ENCODE measurements at places on chromosomes 2 and 18. TPM values are rescaled to one million over a fixed set of nuclear protein-coding genes. Genes with fewer than 3 reads are reported as not detected.

- DNase-seq = no peak
These were observed 76.0 kb upstream of the SLC66A3 start for GRCh38 chr2:11079136-11079824.

GRCh38 chr18:8380926-8381325, 228.3 kb upstream of the RAB12 start:
- no peak for DNase-seq

The CBLN2 gene
- total RNA-seq = not detected

GRCh38 chr2:241849616-241850543, 8.8 kb downstream of the PDCD1 start:
- no peak for DNase-seq

GRCh38 chr2:132037527-132038178, 124.1 kb downstream of the ANKRD30BL start:
- DNase-seq = peak; percentile 61

DNA sequence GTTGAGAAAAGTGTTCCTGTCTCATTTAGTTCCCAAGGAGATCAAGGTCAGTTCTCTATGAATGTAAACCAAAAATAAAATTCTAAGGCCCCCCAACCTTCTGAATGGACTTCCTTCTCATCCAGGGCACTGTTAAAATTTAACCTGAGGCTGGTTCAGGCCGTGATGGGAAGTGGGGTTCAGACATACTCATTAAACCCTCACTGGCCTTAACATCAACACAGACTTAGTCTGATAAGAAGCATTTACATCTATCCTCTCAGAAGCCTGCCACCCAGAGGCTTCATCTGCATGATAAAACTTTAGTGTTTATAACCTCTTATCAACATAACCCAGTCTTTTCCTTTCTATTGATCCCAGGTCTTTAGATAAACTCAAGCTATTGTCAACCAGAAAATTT, 22.4 kb downstream of the ITSN2 start:
- no peak for DNase-seq

DNA sequence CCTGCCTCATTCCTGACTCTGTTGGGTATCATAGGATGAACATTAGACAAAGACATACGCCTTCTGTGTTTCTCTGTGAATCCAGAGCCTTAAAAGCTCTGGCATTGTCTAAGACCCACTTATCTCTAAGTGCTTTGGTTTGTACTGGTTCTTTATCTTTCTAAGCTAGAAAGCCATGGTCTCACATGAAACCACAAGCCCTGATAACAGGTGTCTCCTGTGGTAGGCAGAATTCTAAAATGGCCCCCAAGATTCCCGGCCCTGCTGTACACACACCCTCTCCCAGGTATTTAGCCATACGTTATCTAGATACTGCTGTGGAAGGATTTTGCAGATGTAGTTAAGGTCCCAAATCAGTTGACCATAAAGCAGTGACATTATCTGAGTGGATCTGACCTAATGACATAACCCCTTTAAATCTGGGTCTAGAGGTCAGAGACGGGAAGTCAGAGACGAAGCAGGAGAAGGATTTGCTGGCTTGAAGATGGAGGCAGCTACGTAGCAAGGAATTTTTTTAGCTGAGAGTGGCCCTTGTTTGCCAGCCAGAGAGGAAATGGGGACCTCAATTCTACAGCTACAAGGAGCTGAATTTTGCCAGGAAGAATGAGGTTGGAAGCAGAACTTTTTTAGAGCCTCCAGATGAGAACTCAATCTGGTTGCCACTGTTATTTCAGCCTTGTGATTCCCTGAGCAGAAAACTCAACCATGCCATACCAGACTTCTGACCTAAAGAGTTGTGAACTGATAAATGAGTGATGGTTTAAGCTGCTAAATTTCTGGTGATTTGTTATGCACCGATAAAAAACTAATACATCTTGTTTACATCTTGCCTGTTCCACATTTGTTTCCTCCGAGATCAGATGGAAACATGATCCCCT, 186.7 kb downstream of the CAMKMT start:
- no peak for DNase-seq

The COL4A3 gene
- 7.0 TPM for total RNA-seq

DNA sequence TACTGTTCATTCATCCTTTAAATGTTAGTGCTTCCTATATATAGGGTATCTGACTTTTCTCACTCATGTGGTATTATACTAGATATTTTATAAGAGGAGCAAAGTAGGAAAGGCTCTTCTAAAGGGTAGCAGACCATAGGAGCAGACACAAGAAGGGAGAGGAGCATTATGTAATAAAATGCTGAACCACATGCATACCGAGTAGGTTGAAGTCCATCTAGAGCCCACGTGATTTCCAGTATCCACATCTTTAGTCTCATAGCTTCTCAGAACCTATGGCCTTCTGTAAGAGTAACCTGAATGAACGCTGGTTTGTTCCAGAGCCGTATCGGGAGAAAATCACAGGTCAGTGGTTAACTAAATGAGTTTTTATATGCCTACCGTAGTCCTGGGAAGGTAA, 85.9 kb downstream of the MAP3K20 start:
- no peak for DNase-seq

DNA sequence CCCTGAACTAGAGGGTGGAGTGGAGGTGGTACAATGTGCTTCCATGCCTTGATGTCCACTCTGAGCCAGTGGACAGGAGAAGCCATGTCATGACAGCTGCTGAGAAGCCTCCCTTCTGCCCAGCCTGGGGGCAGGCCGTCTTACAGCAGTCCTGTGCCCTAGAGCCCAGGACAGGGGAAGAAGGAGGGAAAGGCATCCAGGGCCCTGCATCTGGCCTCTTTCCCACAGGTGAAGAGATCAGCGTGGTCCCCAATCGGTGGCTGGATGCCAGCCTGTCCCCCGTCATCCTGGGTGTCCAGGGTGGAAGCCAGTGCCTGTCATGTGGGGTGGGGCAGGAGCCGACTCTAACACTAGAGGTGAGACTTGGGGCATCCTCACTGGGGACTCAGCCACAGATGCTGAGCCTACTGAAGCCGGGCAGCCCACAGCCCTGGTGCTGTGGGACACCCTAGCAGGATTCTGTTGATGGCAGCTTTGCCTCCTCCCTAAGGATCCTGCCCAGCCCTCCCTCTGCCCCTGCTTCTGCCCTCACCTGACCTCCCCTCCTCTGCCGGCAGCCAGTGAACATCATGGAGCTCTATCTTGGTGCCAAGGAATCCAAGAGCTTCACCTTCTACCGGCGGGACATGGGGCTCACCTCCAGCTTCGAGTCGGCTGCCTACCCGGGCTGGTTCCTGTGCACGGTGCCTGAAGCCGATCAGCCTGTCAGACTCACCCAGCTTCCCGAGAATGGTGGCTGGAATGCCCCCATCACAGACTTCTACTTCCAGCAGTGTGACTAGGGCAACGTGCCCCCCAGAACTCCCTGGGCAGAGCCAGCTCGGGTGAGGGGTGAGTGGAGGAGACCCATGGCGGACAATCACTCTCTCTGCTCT, 3.1 kb downstream of the IL36RN start:
- DNase-seq = no peak

DNA sequence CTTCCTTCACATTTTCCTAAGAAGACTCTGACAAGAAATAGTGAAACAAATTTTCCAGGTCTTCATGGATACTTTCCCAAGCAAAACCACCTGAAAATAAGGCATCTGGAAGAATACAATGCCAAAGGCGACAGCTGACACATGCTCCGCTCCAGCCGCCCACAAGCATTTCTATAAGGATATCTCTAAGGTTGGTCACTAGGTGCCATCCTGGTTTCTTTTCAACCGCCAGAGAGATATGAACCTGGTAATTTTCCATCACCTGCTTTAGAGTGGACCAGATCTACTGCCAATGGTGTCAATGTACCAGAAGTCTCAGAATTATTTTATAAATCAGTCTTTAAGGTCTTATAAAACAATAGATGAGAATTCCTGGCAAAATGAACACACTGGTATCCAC, 97.2 kb downstream of the GAREM1 start:
- no peak for DNase-seq

The ABCB11 gene
- total RNA-seq = 1.5 TPM

DNA sequence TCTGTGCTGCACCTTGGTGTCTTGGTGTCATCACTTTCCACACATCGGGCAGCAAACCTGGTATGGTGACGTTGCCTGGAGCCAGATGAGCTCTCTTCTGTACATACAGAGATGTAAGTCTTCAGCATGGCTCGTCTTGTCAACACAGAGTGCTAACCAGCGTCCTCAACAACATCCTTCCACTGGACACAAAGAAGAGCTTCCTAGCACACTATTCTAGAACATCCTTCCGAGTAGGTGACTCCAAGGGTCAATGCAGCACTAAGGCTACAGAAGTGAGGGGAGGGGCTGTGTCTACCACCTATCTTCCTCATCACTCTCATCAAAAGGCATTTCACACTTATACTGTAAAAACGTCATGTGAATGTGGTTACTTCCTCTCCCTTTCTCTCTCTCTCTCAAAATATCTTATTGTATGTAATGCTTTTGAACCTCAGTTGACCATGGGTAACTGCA, 108.1 kb upstream of the SLC1A4 start:
- no peak for DNase-seq

DNA sequence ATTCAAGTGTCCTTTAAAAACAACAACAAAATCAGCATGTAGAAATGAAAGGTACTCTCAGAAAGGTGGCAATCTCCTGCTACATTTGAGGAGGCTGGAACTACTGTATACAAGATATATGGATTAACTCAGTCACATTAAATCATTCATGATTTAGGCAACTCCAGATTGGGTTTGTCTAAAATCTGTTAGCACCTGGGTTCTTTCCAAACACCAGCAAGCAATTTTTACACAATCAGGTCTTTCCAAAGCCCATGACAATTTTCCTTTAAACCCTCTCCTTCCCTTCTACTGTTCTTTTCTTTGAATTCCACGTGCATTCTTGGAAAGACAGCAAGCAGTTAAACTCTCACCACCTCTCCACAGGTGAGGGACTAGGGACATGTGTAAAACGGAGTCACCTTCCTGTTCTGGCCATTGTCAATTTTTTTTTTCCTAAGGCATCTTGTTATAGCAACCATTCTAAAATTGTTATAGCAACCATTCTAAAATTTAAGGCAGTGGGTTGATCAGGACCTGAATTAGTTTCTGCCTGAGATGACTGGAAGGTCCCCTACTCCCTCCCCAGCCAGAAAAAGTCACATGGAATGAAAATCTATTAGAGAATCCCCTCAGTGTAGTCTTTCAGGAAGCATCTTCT, 113.9 kb downstream of the ANKRD44 start:
- DNase-seq = no peak

DNA sequence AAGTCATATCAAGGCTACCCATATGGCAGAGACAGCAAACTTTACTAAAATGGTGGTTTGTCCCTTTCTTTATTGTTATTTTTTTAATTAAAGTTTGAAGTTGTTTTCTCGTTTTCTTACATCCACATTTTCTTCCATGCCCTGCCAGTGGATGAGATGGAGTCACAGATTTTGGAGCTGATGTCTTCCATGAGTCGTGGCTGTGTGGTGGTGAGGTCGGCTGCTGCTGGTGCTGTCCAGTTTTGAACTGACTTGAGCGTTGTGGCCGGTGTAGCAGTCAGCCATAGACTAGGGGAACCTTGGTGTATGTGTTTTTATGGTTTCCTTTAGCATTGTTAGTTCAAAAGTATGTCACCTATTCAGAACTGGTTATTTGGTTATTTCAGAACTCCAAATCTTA, 182.8 kb downstream of the SH3RF3 start:
- no peak for DNase-seq

The DHX57 gene
- 19.8 TPM for total RNA-seq

The SLC39A6 gene
- total RNA-seq = 41.1 TPM

DNA sequence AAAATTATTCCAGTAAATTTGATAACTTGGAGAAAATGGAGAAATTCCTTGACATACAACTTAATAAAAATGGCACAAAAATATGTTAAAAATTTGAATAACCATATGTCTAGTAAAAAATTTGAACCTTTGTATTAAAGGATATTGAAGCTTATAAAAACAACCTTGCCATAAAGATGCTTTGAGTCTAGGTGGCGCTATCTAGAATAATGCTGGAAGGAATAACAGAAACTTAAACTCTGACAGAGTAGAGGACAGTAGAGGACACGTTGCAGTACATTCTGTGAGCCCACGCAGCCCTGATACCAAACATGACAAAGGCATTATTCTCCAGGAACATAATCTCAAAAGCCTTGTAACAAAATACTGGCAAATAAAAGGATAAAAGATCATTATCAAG, 44.7 kb upstream of the ALKAL2 start:
- DNase-seq = no peak

The PFN4 gene
- total RNA-seq = 1.5 TPM

- no peak for DNase-seq
These were observed 18.1 kb upstream of the RANBP2 start for GRCh38 chr2:108701208-108701607.

The MAPK4 gene
- total RNA-seq = 0.89 TPM

DNA sequence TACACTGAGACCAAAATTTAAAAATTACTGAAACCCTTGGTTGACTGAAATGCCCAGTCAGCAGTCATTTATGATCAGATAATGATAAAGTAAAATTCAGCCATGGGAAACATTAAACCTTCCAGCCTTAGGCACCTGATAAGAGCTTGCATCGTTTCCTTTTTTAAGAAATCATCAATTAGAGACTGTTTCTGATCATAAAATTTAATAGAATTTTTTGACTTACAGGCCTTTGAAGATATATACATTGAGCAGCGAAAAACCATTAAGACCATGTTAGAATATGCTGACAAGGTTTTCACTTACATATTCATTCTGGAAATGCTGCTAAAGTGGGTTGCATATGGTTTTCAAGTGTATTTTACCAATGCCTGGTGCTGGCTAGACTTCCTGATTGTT, 99.6 kb upstream of the CSRNP3 start:
- no peak for DNase-seq

GRCh38 chr2:202038471-202039277, 5.0 kb downstream of the FZD7 start:
- DNase-seq = no peak

- no peak for DNase-seq
These were observed 785.0 kb downstream of the CNTNAP5 start for GRCh38 chr2:124810132-124810531.

The ANKRD23 gene
- total RNA-seq = 8.3 TPM

DNA sequence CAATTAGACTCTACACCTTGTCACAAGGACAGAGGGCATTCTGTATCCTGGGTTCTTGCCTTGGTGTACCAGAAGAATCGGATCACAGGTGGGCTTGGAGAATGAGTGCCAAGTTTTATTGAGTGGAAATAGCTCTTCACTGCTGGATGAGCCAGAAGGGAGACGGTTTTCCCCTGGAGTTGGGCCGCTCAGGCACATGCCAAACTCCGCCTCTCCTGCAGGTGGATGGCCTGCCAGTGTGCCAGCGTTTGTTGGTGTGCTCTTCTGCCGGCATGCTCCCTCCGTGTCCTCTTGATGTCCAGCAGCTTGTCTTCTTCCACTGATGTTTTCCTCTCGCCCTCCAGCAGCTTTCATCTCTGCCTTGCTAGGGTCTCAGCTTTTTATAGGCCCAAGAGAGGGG, 115.5 kb upstream of the RAB27B start:
- DNase-seq = no peak

The TANK gene
- total RNA-seq = 71.3 TPM

The FAM124B gene
- total RNA-seq = 6.3 TPM
